ENCODE measurements at places on chromosomes 16 and 17. TPM values are rescaled to one million over a fixed set of nuclear protein-coding genes. Genes with fewer than 3 reads are reported as not detected.

- DNase-seq, result no peak
Observed at GRCh38 chr16:53672461-53672860, 31.2 kb downstream of the RPGRIP1L start.

- no peak for DNase-seq
Observed at GRCh38 chr17:78184868-78185267, 2.0 kb downstream of the TK1 start.

DNA sequence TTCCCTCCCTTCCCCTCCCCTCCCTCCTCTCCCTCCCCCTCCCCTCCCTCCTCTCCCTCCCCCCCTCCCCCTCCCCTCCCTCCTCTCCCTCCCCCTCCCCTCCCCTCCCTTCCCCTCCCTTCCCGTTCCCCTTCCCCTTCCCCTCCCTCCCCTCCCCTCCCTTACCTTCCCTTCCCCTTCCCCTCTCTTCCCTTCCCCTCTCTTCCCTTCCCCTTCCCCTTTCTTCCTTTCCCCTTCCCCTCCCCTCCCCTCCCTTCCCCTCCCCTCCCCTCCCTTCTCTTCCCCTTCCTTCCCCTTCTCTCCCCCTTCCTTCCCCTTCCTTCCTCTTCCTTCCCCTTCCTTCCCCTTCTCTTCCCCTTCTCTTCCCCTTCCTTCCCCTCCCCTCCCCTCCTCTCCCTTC is 61.1 kb downstream of the EMP2 start:
- DNase-seq, result no peak

The TBC1D3H gene
- total RNA-seq, result not detected

The HEATR9 gene
- total RNA-seq, result not detected

The UBN1 gene
- total RNA-seq, result 21.1 TPM
